ENCODE measurements at places on chromosomes 12 and 14.

GRCh38 chr14:29671034-29671433 lies 256.6 kb downstream of the PRKD1 start:
- DNase-seq: peak; percentile 89

- DNase-seq: peak; percentile 80
These were observed 206.2 kb upstream of the RGS6 start for GRCh38 chr14:71725922-71726579.

GRCh38 chr12:42631513-42631912 lies 42.0 kb upstream of the PRICKLE1 start:
- DNase-seq: no peak

DNA sequence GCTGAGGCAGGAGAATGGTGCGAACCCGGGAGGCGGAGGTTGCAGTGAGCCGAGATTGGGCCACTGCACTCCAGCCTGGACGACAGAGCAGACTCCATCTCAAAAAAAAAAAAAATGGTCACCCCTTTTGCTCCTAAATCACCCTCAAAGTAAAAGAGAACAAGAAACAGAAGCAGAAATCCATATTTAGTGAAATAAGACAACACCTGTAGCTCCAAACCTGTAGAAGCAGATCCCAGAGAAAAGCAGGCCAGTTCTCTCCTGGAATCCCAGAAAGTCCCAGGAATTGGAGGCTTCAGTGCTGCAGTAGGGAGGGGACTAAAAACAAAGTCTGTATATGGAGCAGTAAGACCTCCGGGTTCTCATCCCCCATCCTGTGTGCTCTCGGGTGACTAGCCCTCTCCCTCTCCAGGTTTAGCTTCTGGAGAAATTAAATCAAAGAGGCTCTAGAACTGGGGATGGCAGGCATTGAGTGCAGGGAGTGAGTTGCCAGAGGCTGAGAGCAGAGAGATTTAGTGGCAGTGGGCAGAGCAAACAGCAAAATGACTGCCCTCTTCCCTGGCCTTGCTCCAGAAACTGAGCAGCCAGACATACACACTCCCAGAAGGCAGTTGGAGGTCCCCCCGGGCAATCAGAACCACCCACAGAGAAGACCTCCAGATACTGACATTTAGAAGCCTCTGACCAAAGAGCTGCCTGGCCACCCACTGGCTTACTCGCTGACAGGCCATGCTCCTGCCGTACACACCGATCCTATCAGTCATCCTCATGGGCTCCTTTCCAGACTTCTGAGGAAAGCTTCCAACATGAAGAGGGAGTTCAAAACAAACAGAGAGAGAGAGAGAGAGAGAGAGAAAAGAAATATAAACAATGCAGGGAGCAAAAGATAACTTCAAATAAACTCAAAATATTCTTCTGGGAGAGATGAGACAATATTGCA lies 6.3 kb upstream of the MLXIP start:
- peak; percentile 98 for DNase-seq

DNA sequence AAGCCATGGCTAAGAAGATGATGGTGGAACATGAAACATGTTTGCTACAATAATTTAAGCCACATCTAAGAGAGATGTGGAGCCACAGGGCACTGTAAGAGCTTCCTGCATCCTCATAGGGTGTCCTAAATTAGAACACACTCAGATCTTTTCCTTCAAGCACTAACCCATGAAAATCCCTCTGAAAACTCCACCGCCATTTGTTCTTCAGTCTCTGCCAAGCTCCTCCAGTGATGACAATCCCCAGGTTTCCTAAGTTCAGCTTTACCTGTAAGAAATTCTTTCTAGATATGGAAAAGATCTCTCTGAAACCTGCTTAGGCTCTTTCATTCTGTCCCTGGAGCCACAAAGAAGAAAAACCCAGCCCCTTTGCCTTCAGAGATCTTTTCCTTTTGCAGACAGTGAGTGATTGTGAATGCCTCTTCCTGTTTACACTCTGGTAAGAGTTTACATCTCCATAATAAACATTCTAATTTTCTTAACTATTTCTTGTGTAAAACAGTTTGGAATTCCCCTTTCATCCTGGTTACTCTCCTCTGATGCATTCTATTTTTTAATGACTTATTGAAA lies 907.2 kb downstream of the VRK1 start:
- no peak for DNase-seq

GRCh38 chr14:95185033-95185766 lies 27.9 kb upstream of the DICER1 start:
- peak; percentile 9 for DNase-seq

Data from EH (cell line).